Occipital lobe (tissue), 3 donors: ENCODE measurements at places on chromosomes 2 and 18. TPM values are rescaled to one million over a fixed set of nuclear protein-coding genes. Genes with fewer than 3 reads are reported as not detected.

- no peak for DNase-seq
Observed at GRCh38 chr2:9405636-9406035, 17.7 kb downstream of the ITGB1BP1 start.

Gene GREB1
- 1.4 TPM for total RNA-seq

DNA sequence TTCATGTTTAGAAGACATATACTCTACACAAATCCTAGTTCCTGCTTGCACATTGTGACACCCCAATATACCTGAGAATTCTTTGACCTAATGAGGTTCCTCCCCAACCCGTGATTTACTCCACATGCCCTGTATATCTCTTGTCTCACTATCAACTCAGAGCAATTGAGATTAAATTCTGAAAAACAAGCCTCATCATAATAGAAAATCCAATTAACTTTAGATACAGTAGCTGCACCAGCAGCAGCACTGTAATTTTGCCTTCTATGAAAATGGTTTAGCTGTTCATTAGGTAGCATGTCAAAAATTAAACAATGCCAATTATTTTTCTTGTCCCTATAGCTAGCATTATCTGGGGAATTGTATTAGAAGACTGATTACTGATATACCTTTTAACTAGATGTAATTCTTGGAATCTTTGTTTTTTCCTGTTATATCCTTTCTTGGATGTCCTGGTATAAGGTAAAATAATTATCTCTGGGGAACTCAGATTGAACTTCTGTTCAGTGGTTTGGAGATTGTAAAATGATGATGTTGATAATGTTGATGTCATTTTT is 218.9 kb upstream of the TANK start:
- no peak for DNase-seq

DNA sequence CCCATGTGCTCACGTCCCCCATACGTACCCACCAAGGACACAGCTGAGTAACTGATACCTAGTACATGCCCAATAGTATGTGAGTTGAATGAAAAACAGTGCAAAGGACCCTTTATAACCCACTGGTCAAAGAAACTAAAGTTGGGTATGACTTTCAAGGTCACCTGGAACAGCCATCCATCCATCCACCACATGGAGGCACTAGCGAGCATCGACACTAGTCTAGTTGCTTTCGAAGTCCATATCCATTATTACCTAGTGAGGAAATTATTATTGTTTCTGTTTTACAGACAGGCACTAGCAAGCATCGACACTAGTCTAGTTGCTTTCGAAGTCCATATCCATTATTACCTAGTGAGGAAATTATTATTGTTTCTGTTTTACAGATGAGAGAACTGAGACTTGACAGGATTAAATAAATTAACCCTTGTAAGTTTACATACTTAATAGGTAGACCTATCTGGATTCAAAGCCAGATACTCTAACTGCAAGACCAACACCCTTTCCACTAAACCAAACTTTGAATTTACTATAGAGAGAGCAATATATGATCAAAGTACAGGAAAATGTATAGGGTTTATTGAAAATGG is 233.7 kb downstream of the METTL4 start:
- no peak for DNase-seq

Gene SULT1C4
- 6.6 TPM for total RNA-seq

- DNase-seq, result no peak
Observed at GRCh38 chr2:236001166-236001828, 166.9 kb downstream of the GBX2 start.

Gene FKBP7
- total RNA-seq, result 9.5 TPM

- peak; percentile 54 for DNase-seq
Observed at GRCh38 chr2:393711-394696, 106.1 kb upstream of the ALKAL2 start.

Gene SETBP1
- total RNA-seq, result 52.3 TPM

GRCh38 chr2:191758518-191759507 is 80.9 kb downstream of the NABP1 start:
- DNase-seq, result no peak

GRCh38 chr2:100245681-100246080 is 76.6 kb downstream of the LONRF2 start:
- no peak for DNase-seq

Gene ZNF892
- 31.7 TPM for total RNA-seq

DNA sequence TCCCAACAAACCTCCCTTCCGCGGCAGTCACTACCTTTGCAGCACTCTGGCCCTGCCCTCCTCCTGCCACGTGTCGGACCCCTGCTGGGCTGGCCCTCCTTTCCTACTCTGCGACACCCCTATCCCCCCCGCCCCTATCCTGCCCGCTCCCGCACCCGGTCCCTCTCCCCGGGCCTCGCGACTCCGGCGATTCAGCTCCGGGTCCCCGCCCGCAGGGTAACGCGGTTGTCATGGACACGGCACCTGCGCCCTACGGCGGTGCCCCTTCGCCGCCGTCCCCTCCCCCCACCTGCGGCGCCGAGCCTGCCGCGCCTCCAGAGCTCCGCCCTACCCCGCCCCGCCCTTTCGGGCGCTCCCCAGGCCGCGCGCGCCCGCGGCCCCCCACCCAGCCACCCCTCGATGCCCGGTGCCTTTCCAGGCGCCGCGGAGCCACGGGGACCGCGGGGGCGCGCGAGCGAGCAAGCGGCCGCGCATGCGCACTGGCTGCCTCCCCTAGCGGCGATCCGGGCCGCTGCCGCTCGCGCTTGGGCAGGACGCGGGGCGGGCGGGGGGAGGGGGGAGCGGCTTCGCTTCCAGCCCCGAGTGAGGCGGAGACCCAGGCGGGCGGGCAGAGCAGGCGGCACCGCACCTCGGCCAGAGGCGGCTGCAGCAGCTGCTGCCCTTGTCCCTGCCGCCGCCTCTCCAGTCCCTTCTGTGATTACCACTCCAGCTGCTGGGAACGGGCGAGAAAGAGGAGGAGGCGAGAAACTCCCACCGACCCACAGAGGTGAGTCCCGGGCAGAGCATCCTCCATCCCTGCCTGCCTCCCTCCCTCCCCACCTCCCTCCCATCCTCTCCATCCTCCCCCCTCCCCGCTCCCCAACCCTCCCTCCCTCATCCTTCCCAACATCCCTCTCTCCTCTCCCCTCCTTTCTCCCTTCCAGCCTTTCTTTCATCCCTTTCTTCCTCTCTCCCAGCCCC is at the start of gene CTNNA2:
CTNNA2 (plus strand) TSS at position 610 of the 960 bp plus-strand sequence.
- peak; percentile 79 for DNase-seq

- DNase-seq, result no peak
Observed at GRCh38 chr2:143881246-143881645, 638.7 kb downstream of the ZEB2 start.

Gene KCTD1
- total RNA-seq, result 22.8 TPM

Gene PSTPIP2
- 1.6 TPM for total RNA-seq

Gene PSMA8
- total RNA-seq, result not detected

Gene POTEC
- total RNA-seq, result not detected

Gene CYS1
- 2.0 TPM for total RNA-seq

- DNase-seq, result no peak
Observed at GRCh38 chr2:120452945-120453634, 107.2 kb downstream of the INHBB start.

DNA sequence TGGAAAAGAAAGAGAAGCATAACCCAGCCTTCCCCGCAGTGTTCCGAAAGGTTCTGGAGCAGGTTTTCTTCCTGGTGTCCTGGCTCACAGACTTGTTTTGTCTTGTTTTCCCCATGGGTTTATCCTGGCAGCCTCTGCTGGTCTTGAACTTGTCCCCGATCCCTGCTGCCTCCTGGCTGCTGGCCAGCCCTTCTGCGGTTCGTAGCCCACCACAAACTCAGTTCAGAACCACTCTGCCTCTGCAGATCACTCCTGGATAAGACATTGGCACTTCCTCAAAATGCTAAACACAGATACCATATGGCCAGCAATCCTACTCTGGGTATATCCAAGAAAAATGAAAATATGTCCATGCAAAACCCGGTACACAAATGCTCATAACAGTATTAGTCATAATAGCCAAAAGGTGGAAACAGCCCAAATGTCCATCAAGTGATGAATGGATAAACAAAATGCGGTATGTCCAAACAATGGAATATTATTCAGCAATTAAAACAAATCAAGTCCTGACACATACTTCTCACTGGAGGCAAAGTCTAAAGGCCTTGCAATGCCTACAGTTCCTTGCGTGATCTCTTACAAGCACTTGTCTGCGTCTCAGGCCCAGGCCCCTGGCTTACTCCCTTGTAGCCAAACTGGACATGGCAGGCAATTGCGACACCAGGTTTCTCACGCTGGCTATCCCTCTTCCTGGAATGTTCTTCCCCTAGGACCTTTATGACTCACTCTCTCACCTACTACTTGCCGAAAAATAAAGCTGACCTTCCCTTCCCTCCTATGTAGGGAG is 28.0 kb upstream of the ARHGEF4 start:
- no peak for DNase-seq

GRCh38 chr18:13437796-13438506 is 219.4 kb downstream of the LDLRAD4 start:
- no peak for DNase-seq

Gene CHRND
- total RNA-seq, result not detected

Gene SERPINB11
- total RNA-seq, result not detected

- no peak for DNase-seq
Observed at GRCh38 chr2:38438133-38438882, 61.2 kb upstream of the ATL2 start.

DNA sequence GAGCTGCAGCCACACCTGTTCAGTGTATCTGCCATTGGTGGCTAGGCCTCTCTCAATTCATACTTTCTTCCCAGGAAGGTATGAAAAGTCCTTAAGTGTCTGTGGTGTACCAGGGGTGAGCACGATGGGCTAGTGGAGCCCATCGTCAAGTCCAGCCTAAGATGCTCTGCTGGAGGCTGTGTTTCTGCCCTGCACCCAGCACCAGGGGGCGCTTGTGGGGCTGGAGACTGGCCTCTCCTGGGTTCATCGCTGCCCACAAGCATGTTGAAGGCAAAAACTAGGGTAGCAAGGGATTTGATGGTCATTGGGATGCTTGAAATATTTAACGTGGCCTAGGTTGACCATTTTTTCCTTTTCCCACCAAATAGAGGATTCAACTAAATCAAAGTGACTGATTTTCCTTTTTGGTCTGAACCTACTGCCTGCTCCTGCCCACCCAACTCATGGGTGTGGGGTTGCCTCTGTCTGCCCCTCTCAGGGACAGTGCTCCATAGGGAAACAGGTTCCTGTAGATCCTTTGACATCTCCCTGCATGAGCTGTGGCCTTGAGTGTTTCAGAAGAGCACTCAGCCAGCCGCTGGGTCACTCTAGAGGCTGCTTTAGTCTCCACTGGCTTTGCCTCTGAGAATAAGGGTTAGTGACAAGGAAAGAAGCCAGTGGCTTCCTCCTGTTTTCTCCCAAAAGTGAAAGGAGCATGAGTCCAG is 59.0 kb downstream of the TPGS2 start:
- no peak for DNase-seq

Gene TDRD15
- 3.0 TPM for total RNA-seq

Gene SLC14A1
- total RNA-seq, result 4.1 TPM

DNA sequence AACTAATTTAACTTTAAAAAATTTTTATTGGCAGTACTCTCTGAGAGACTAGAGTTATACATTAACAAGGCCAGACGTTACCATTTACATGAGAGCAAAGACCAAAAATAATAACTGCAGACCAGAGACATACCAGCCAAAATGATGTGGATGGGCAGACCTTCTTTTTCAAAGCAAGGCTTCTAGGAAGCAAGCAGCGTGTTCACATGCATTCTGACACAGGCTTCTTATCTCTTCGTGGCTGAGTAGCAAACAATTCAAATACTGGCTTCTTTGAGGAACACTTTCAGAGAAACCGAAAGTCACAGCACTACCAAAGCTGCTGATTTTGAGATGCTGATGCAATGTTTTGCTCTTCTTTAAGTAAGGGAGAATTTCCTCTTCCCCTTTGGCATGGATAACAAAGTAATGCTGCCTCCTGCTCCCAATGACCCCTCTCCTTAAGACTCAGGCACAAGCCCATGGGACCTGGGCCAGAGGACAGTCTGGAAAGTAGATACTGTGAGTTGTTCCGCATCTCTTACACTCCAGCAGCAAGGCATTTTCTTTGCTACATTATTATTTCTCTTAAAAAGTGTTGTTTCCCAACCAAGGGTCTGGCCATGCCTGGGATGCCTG is 181.9 kb downstream of the MREG start:
- no peak for DNase-seq

GRCh38 chr2:74577448-74577847 is 22.9 kb downstream of the DOK1 start:
- DNase-seq, result no peak

DNA sequence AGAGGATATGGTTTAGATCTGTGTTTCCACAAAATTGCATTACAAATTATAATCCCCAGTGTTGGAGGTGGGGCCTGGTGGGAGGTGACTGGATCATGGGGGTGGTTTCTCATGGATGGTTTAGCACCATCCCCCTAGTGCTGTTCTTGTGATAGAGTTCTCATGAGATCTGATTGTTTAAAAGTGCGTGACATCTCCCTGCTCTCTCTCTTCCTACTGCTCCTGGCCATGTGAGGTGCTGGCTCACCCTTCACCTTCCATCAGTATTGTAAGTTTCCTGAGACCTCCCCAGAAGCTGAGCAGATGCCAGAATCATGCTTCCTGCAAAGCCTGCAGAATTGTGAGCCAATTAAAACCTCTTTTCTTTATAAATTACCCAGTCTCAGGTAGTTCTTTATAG is 33.1 kb downstream of the LHCGR start:
- no peak for DNase-seq

- no peak for DNase-seq
Observed at GRCh38 chr18:10265560-10266333, 188.7 kb upstream of the APCDD1 start.

DNA sequence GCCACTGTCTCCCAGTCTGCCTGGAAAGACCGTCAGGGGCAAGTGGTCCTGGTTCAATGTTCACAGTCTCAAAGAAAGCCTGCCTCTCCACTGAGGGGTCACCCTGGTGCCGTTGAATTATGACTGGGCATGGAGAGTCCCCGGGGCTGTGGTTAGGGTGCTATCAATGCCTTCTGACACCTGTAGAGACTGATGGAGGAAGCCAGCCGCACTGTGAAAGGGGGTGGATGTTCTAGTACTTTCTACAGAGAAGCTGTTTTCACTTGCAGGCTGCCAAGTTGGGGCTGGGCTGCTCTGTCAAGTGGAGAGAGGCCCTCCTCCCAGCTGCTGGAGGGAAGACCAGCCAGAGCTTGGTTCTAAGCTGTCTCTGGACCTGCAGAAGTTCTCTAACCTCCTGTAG is 80.5 kb downstream of the BCL2L11 start:
- DNase-seq, result no peak

Gene UGT1A7
- not detected for total RNA-seq

- no peak for DNase-seq
Observed at GRCh38 chr2:215557701-215558100, 121.8 kb upstream of the FN1 start.

- DNase-seq, result no peak
Observed at GRCh38 chr18:35716169-35716831, 134.8 kb downstream of the GALNT1 start.

Gene POTEE
- under 0.01 TPM for total RNA-seq

Gene ST8SIA5
- total RNA-seq, result 10.8 TPM

- no peak for DNase-seq
Observed at GRCh38 chr2:154402213-154402612, 296.3 kb upstream of the KCNJ3 start.

Gene SNTG2
- 4.1 TPM for total RNA-seq
